Gastroesophageal sphincter (tissue), 4 donors: ENCODE measurements at places on chromosomes 4 and X. TPM values are rescaled to one million over a fixed set of nuclear protein-coding genes. Genes with fewer than 3 reads are reported as not detected.

Gene KIF4A
- 0.13 TPM for total RNA-seq

Gene TACC3
- 6.0 TPM for total RNA-seq

GRCh38 chrX:15848576-15848975 is 6.0 kb downstream of the AP1S2 start:
- no peak for ATAC-seq

Gene NXF3
- total RNA-seq, result not detected

DNA sequence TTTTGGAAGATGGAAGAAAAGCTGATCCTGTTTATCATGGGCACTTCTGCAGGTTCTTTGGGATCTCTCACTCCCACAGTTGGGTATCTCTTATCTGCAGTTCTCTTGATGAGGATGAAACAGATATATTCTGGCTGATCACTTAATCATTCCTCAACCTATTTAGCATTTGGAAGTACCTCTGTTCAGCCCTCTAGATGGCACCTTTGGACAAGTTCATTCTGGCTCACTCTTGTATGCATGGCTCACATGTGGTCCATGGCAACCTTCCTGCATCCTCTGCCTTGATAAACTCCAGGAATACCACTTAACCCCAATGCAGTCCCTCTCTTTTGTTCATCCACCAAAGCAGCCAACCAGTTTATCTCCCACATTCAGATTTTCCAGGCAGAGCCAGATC is 74.2 kb downstream of the SMARCA5 start:
- no peak for ATAC-seq

Gene TMSB15B
- 1.4 TPM for total RNA-seq

DNA sequence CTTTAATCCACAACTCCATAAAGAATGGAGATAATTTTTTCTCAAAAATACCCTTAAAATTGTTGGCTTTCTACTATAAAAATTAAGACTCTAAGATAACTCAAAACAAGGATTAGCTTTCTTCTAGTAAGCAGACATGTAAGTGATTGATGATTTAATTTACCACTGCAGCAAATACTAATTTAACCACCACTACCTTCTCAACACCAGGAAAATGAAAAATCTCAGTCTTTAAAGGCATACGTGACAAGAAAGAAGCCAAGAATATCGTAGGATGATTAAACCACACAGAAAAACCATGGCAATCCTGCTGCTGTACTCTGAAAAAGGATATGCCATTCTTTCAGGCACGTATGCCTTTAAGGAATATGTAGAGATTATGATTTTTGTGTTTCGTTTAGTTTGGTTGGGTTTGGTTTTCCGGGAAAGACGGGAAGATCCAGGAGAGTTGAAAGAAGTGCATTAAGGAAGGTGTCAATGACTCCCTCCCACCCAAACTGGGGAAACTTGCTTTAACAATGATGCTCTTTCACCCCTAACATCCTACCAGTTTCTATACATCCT is 881 bp downstream of the LRCH2 start:
- no peak for ATAC-seq
